Cortex of kidney (tissue), 1 donor: ENCODE measurements at places on chromosomes 11 and 22.

DNA sequence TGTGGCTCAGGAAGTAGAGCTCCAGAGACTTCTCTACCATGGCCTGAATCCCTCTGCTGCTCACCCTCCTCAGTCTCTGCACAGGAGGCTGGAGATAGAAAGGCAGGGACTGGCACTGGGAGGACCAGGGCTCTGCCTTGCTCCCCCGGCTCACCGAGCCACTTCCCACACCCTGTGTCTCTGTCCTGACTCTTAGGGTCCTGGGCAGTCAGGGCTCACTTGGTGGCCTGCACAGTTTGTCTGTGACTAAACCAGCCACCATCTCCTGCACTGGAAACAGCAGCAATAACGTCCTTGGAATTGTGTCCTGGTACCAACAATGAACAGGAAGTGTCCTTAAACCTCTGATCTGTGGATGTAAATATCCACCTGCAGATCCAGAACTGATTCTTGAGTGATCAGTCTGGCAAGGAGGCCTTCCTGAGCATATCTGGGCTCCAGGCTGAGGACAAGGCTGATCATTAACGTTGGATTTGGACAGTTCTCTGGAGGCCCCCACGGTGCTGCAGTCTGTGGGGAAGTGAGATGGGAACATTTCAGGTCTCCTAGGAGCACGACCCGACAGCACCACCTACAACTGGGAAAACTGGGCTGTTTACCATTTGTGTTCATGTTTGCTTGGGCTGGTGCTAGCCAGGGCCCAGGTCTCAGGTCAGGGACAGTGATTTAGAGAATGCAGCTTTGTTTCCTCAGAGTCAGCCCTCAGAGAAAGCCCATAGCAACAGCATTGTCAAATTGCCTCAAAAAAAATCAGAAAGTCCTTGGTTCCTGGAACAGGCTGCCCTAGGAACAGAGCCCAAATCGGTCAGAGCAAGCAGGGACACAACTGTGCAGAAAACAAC is 82.5 kb downstream of the ZNF280B start:
- DNase-seq = no peak

GRCh38 chr22:42915980-42916765 is 59.1 kb upstream of the ARFGAP3 start:
- DNase-seq = no peak

DNA sequence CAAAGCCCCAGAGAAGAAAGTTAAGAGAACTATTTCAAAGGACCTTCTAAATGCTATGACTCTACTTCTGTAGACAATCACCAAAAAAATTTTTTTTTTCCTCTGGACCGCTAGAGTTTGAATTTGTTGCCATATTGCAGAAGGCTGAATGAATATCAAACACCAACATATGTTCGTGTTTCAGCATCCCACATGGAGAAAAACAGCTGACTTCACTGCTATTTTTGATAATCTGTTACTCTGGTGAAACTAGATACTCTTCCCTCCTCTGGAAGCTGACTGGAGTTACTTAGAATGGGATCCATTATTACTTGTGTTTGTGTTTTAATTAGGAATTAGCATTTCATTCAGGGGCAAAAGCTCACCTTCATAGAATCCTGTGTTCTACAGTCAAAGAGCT is 447.0 kb downstream of the AASDHPPT start:
- DNase-seq = no peak

- DNase-seq = no peak
These were observed at the start of gene PRG2 for GRCh38 chr11:57390535-57390934. Gene PRG2 (minus strand): TSS chr11:57390650. CDS start chr11:57389944, 706 bp downstream.

GRCh38 chr22:50467341-50467740 is 7.5 kb downstream of the SBF1 start:
- DNase-seq = no peak

GRCh38 chr11:102522312-102523188 is 8.0 kb downstream of the MMP7 start:
- DNase-seq = no peak

GRCh38 chr11:13480198-13480597 is 15.6 kb downstream of the PTH start:
- no peak for DNase-seq

DNA sequence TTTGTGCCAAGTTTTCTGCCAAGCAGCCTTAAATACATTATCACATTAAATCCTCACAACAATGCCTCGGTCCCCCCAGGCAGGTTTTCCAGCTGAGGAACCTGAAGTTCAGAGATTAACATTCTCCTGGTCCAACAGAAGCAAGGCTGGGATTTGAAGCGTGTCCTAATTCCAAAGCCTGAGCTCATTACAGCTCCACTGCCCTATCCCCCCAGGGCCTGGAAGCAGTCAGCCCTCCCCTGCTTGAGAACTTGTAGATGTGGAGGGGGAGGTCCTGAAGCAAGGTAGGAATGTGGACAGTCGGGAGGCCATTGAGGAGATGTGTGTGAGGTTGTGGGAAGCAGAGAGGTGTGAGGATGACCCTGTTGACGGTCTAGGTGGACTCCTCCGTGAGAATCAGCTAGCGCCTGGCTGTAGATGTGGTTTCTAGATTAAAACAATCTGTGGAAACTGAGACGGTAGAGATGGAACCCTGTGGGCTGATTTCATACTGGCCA is 8.1 kb downstream of the GRAMD1B start:
- DNase-seq = no peak

DNA sequence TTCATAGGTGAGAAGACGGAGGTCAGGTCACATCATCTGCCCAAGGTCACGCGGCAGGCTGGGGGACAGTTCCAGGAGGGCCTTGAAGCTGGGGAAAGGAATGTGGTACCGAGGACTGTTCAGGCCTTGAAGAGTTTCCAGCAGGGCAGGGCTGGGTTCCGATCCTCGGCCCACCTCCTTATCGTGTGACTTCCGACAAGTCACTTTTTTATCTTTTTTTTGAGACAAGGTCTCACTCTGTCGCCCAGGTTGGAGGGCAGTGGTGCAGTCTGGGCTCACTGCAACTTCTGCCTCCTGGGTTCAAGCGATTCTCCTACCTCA is 623 bp downstream of the NDUFS8 start:
- DNase-seq = no peak

DNA sequence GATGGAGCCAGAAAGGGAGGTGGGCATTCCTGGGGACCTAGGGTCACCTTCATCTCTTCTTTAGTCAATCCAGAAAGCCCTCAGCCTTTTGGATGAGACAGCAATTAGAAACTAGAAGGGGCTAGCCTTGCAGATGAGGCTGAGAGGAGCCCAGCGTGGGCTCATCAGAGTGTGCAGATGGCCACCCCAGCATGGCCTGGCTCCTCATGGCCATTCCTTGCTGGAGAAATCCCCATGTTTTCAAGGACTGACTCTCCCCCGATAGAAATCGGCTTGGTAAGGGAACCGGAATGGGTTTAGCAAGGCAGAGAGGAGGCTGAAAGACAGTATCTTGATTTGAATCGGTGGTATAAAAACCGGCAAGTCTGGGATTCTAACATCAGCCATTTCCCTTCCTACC is 274.6 kb downstream of the BUD13 start:
- no peak for DNase-seq

DNA sequence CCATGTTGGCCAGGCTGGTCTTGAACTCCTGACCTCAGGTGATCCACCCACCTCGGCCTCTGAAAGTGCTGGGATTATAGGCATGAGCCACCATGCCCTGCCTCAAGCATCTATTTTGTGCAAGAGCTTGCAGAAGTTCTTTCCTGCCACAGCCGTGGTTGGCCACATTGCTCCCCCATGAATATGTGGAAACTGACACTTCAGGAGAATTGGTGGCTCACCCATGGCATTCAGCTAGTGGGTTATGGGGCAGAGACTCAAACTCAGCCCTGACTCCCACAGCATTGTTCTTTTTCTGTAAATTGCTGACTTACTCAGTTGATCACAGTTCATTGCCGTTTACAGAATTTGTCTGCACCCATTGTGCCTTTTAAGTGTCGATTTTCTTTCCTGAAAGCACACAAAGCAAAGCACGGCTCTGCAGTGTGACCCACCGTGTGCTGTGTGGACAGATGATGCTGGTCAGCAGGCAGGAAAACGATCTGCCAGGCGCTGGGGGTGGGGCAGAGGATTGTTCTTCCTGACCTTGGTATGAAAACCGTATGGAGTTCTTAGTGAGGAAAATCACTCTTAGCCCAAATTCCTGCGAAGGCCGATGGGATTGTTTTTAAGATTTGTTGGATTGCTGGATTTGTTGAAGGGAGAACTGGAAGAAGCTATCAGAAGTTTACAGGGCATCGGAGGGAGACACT is 115.6 kb downstream of the PTPRJ start:
- no peak for DNase-seq

DNA sequence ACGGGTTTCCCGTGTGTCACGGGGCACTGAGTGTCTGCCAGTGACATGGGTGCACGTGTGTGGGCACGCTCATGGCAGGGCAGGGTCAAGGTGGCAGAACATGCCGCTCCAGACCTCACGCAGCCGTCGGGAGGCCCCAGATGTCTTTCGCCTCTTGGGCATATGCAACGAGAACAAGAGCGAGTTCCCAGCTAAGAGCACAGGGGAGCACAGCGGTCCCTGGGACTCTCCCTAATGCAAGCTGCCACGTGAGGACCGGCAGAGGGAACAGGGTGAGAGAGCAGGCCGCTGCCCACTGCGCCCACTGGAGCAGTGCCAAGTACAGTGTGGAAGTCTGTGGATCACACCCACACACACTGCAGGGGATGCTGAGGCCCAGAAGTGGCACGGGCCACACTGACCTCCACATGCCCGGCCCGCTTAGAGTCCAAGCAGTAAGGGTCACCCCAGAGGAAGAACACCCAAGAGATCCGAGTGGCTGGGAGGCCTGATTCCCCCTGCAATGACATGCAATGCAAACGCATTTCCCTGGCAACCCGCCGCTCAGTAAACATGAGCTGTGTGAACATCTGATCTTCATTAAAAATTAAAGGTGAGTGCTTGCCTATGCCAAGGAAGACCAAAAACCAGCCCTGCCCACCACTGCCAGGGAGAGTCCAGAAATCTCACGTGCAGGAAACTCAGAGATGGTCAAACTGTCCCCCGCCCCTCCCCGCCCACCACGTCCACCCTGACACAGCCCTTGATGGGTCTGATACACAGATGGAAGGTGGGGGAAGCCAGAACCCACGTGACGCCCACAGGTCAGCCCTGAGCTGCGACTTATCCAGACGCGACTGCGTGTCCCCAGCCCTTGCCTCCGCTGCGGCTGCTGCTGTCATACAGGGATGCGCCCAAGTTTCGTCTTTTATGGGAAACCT is 11.7 kb downstream of the CERK start:
- DNase-seq = no peak
